ENCODE measurements at places on chromosomes 2 and 18.

DNA sequence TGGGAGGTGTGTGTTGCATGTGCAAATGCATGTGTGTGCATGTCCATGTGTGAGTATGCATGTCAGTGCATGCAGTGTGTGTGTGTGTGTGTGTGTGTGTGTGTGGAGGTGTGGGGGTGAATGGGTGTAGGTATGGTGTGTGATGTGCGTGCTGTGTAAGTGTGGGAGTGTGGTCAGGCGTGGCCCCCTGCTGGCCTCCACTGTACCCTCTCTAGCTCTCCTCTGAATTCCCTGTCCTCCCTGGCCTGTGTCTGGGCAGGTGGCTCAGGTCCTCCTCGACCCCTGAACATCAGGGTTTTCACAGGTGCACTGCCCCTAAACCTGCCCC, 230.2 kb downstream of the CELF4 start:
- DNase-seq: no peak

GRCh38 chr2:25032901-25033300, 9.0 kb upstream of the EFR3B start:
- DNase-seq: no peak

DNA sequence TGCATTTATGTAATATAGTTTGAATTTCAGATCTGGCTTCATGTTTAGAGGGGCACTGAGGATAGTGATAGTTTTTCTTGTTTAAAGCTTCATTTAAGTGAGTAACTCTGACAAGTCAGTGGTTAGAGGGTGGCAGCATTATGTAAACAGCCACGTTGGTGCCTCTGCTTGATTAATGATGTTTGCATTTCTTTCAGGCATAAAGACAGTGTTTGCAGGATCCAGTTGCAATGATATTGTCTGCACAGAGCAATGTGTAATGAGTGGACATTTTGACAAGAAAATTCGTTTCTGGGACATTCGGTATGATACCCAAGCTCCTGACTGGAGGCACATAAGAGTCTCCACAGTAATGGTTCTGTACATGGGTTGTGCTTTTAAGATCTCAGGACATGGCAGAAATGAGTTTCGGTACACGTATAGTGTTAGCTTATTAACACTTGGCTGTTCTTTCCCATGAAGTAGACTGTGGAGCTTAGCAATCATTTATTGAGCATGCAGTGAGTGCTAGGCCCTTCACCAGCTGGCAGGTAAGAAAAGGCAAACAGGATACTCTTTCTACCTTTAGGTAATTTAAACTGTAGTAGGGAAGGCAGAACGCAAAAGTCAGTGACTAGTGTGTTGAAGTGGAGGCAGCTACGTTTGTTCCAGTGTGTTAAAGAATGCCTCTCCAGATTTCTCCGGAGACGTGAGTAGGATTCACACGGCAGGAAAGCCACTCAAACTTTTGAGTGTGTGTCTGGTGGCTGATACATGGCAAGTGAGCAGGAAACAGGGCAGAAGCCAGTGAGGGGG, 17.4 kb upstream of the SAG start:
- no peak for DNase-seq

DNA sequence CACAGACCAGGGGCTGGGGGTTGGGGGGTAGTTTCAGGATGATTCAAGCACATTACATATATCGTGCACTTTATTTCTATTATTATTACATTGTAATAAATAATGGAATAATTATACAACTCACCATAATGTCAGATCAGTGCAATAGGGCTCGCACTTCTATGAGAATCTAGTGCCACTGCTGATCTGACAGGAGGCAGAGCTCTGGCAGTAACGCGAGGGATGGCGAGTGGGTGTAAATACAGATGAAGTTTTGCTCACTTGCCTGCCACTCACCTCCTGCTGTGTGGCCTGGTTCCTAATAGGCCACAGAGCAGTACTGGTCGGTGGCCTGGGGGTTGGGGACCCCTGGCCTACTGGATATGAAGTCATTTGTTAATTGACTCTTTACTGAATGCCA, 190.5 kb downstream of the CLIP4 start:
- no peak for DNase-seq

DNA sequence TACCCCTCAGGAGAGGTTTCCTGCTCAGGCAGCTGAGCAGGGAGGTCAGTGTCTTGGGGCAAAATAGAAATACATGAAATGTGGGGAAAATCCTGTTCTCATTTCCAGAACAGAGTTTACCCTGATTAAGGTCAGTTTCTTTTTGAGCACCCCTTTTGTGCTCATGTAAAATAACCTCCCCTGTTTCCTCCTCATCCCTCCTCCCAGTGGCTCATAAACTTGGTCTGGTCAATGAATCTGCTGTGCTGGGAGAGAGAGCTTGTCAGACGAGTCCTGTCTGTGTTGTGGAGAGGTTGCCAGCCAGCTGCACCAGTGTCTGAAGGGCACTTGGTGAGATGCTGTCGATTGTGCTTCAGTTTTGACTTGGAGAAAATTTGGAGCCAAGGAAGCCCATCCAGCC, 48.6 kb downstream of the NTSR2 start:
- DNase-seq: no peak

DNA sequence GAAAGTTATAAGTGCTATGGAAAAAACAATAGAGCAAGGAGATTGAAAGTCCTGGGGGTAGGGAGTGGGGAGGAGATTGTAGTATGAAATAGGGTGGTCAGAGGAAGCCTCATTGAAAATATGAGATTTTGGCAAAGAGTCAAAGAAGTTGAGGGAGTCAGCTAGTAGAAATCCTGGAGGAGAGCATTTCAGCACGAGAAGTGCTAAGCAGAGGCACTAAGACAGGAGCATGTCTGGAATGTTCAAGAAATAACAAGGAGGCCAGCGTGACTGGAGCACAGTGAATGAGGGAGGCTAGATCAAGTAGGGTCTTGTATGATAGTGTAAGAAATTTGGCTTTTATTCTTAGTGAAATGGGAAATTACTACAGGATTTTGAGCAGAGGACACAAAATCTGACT, 2.1 kb upstream of the TSPYL6 start:
- no peak for DNase-seq

DNA sequence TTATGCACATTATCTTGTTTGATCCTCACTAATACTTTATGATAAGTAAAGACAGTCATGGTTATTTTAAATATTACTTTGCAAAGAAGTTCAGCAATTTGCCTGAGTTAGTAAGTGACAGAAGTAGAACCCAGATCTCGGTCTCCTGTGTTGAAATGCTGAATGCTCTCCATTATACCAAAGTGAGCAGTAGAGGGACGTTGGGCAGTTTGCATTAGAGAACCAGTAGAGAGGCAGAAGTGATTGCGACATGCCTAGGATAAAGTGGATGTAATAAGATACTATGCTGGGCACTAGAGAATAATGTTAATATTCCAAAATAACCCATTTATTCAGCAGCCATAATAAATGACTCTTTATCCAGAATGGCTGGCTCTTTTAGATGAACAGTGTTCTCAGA, 201.0 kb downstream of the PMAIP1 start:
- no peak for DNase-seq
